Psoas muscle (tissue), 8 donors: ENCODE measurements at places on chromosomes 1 and 21.

DNA sequence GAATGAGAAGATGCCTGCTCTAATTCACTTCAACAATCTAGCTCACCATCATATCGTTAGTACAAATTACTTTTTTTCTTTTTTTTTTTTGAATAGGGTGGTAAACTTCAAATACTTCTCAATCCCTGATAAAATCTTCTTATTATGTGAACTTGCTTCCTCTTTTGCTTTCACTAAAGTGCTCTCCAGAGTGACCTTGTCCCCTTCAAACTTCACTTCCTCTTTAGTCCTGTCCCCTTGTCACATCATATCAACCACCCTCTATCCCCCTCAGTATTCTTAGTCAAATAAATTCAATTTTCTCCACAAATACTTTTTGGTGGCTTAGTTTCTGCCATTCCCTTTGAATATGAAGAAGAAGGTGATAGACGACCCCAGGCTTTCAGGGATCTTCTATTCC lies 124.9 kb upstream of the PLXNA2 start:
- no peaks in the 10 kb centered on the region for H3K4me1 ChIP-seq
- no peaks in the 10 kb centered on the region for H3K36me3 ChIP-seq
- peaks cover 2% of the 10 kb centered on the region for H3K27me3 ChIP-seq
- no peak overlapping the region for H3K27ac ChIP-seq
- no peak overlapping the region for H3K4me3 ChIP-seq

DNA sequence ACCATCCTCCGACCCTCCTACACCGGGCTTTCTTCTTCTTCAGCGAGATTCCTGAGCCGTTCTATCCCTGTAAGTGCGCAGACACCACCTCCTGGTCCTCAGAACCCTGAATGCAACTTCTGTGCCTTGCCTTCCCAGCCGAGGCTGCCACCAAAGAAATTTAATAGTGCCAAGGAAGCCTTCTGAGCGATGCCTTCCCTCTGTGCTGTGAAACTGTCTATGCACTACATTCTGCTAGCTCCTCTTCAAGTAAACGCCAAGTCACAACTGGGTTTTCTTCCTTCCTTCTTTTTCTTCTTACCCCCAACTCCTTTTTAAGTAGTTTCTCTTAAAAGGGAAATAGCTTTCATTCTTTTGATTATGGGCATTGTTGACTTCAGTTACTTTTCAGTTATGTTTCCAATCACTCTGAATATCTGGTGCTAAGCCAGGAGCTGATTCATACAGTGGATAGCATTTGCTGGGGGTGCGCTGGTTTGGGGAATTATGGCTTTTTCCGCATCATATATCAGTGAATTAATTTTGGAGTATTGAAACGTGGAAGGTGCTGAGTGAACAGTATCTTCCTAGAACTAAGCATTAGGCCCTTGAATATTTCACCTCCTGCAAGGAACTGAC lies 38.6 kb upstream of the GPR88 start:
- H3K4me1 ChIP-seq, result no peaks in the 10 kb centered on the region
- no peak overlapping the region for H3K4me3 ChIP-seq
- H3K36me3 ChIP-seq, result no peaks in the 10 kb centered on the region
- no peaks in the 10 kb centered on the region for H3K27me3 ChIP-seq

- no peaks in the 10 kb centered on the region for H3K4me1 ChIP-seq
- no peak for DNase-seq
- no peaks in the 10 kb centered on the region for H3K27me3 ChIP-seq
Measured at GRCh38 chr1:152018537-152018936, 18.3 kb downstream of the S100A11 start.

GRCh38 chr21:36023092-36023480 lies 37.2 kb downstream of the SETD4 start:
- no peaks in the 10 kb centered on the region for H3K36me3 ChIP-seq
- no peak for DNase-seq
- no peaks in the 10 kb centered on the region for H3K27me3 ChIP-seq
- H3K27ac ChIP-seq, result no peak overlapping the region
- no peak overlapping the region for H3K4me3 ChIP-seq
- no peaks in the 10 kb centered on the region for H3K4me1 ChIP-seq

DNA sequence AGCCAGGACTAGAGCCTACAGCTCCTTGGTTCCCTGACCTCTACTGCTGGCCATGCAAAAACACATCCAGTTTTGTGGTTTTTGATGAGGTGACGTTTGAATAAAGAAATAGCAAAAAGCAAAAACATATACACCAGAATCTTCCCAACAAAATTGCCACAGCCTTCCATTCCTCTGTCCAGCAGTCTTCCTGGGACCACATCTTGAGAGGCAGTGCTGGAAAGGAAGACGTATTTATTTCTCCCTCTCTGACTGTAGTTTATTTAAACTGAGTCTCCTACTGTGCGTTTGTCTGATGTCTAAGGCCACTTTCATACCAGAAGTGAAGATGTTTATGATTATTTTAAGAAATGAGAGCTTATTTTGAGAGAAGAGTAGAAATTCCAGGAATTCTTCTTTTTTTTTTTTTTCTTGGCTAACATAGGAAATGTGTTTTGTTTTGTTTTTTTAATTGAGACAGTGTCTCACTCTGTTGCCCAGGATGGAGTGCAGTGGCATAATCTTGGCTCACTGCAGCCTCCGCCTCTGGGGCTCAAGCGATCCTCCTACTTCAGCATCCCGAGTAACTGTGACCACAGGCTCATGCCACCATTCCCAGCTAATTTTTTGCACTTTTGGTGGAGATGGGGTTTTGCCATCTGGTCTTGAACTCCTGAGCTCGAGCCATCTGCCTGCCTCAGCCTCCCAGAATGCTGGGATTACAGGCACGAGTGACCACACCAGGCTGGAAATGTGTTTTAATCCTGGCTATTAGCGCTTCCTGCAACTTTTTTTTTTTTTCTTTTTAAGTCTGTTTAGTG lies 118.5 kb downstream of the ITSN1 start:
- H3K4me1 ChIP-seq, result peaks cover 4% of the 10 kb centered on the region
- H3K27me3 ChIP-seq, result no peaks in the 10 kb centered on the region
- H3K4me3 ChIP-seq, result peak overlapping the region; percentile 5
- H3K27ac ChIP-seq, result peak overlapping the region; percentile 56
